ENCODE measurements at places on chromosomes 7 and 10. TPM values are rescaled to one million over a fixed set of nuclear protein-coding genes. Genes with fewer than 3 reads are reported as not detected.

DNA sequence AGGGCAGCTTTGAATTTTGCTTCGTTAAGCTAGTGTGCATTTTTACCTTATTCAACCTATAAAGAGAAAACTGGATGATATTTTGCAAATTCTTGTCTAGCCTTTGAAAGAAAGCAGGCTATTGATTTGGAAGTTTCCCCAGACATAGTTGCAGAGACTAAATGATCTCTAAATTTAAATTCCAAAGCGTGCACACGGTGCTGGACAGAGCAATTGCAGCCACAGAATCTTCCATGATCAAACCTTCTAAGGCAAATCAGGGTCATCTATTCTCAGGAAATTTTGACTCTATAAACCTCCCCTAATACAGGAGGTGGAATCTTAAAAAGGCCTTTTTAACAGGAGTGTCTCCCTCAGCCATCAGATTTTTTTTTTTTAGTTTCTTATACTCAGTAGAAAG lies 159.9 kb downstream of the MDFIC start:
- DNase-seq, result no peak

Gene CUBN
- total RNA-seq, result 5.7 TPM

DNA sequence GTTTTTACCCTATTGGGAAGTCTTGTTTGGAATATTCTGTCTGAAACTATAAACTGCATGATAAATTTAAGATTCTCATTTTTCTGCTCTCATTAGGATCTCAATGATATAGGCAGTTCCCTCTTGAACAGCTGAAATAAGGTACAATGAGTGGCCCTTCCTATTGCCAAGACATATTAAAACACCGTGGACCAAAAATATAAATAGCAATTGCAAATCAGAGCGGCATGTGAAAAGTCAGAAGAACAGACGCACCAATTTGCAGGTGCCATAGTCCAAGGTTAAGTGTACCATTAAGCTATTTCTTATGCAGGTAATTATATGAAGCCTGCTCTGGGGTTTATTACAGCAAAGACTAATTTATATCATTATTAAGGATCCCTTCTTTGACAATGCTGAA lies 920.8 kb upstream of the CELF2 start:
- DNase-seq, result no peak

GRCh38 chr7:106047818-106048705 lies 64.0 kb downstream of the SYPL1 start:
- DNase-seq, result no peak

GRCh38 chr10:119701861-119702260 lies 24.0 kb upstream of the INPP5F start:
- DNase-seq, result no peak

GRCh38 chr7:151756076-151756731 lies 120.7 kb downstream of the PRKAG2 start:
- no peak for DNase-seq

Gene JAZF1
- 8.6 TPM for total RNA-seq

Gene FAM25C
- total RNA-seq, result not detected

DNA sequence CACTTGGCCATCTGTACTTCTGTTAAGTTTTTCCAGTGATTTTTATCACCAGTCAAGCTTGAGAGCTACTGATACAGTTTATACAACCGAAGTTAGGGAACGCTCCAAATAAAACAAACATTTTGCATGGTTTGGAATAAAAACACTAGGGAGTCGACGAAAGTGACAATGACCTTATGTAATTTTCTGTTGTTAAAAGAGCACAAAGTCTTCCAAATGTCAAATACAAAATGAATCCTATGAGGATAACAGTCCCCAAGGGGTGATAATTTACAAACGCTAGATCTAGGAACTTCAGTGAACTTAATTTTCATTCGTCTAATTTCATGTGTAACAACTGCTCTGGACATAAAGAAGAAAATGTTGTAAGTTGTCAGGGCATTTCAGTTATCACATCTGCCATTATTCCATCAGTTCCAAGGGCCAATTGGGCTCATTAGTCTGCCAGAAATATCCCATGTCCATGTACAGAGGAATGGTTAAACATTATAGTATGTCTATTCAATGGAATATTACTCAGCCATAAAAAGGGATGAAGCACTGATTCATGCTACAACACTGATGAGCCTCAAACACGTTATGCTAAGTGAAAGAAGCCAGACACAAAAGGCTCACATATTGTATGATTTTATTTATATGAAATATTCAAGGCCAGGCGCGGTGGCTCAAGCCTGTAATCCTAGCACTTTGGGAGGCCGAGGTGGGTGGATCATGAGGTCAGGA lies 38.0 kb upstream of the CYTH3 start:
- no peak for DNase-seq

Gene ZNF727
- total RNA-seq, result 19.0 TPM

GRCh38 chr7:64795176-64795575 lies 948 bp downstream of the ZNF138 start:
- DNase-seq, result no peak

Gene KCNIP2
- total RNA-seq, result 11.9 TPM

DNA sequence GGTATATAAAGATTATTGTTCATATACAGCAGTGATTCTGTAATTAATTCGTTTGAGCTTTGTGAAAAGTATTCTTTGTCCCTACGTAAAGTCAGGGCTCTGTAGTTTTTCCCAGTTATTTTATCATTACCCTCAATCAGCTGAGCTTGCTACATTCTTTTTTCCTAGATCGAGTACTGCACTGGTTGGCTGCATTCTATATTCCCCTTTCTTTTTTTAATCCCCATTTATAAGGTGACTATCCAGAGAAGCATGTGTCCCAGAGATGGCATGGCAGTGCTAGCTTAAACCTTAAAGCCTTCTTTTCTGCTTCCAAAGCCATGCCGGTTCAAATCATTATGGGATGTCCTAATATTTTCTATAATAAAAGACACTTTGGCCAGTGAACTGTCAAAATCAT lies 230.1 kb upstream of the CELF2 start:
- DNase-seq, result no peak

- no peak for DNase-seq
Measured at GRCh38 chr7:147060070-147060469, 943.5 kb downstream of the CNTNAP2 start.

DNA sequence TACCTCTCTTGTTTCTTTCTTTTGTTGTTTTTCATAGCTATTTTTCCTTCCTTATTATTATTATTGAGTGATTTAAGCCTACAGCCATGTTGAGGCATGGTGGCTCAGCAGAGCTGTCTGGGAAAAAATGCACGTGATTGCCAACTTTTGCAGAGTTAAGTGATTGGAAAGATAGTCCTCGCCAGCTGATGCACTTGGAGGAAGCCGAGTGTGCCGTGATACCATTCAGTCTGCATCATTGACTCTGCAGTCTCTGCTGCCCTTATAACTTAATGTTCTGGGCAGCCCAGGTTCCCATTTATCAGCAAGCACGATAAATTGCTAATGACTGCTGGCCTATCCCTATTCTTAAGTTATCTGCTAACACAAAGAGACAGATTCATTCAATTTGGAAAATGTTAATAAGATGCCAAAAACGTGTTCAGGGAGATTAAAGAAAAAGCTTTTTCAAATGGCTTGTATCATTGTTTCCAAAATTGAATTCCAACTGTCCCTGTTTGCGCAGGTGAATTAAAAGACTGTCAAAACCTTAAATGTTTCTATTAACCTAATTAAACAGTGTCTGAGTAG lies 232.9 kb upstream of the NPY start:
- no peak for DNase-seq

Gene STAM
- total RNA-seq, result 25.2 TPM

GRCh38 chr7:124792002-124792401 lies 26.4 kb upstream of the GPR37 start:
- DNase-seq, result no peak

DNA sequence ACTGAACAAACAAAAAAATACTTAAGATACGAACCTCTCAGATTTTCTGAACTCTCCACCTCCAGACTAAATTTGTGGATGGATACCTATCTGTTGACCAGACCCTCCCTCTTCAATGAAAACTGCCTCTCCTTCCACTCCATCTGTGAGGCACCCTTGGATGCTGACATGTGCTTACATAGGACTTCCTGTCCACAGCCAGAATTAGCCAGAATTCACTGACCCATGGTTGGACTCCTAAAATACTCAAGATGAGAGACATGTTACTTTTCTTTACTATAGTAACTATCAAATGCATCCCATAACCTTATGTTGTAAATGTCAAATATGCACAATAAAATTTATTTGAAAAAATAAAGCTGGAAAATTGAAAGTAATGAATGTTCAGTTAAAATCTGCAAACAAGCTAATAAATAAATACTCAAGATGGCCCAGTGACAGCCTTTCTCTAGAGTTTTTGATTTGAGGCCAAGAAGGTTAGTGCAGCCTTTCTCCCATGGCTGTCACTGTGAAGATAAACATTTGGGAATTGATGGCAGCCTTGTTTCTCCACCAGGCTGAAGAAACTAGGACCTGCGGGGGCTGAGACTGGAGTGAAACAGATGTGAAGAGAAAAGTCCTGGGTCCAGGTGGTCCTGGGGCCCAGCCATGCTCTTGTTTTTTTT lies 287.0 kb downstream of the ZEB1 start:
- no peak for DNase-seq

DNA sequence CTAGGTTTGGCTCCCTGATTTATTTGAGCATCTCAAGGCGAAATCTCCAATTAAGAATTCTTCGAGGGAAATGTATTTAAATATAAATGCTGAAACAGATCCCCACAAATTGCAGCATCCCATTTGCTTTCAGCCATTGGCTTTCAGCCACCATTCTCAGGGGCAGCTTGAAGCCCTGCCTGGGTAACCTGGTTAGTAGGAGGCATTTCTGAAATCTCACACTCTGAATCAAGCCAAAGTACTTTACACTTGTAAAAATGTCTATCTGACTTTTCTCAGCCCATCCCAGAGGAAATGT lies 49.1 kb downstream of the GCC1 start:
- no peak for DNase-seq

DNA sequence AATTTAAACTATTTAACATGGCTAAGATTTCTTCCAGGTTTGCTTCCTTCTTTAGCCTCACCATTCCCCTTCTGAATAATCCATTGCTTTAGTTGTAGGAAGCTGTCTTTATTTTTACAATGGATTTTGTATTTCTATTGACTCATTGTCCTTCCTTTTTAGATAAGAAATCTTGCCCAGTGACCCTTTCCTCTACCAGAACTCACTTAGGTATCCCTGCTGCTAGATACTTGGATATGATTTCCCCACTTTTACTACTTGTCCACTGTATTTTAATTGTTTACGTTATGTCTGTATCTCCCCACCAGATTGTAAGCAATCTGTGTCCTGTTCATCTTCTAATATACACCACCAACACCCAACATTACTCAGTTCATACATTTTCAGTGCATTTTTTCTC lies 47.7 kb upstream of the MDFIC start:
- DNase-seq, result no peak

Gene POU6F2
- under 0.01 TPM for total RNA-seq

DNA sequence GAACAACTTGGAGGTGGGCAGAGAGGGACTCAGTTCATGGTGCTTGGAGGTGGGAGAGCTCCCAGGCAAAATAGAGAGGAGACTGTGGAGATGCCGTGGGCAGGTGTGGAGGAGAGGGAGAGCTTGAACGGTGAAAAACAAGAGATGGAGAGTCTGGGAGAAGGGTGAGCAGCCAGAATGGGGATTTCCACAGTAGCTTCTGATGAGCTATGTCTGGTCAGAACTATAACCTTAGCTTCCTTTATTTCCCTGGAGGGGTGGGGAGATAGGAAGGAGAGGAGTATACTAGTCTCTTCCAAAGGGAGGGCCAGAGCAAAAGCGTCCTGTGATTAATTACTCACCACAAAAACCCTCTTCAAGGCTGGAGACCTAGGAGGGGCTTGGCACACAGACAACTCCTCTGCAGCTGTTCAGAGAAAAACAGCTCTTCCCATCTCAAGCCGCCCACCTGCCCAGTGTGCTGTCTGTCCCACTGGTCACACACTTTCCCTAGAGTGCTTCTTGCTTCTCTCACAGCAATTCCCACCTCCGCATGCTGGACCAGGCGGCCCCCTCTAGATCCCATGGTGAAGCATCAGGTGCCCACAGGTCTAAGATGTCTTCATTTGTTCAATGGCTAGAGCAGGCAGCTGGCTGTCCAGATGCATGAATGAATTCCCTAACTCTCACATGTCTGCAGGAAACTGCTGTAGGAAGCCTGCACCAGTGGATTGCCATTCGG lies 41.9 kb downstream of the TAS2R41 start:
- DNase-seq, result no peak

DNA sequence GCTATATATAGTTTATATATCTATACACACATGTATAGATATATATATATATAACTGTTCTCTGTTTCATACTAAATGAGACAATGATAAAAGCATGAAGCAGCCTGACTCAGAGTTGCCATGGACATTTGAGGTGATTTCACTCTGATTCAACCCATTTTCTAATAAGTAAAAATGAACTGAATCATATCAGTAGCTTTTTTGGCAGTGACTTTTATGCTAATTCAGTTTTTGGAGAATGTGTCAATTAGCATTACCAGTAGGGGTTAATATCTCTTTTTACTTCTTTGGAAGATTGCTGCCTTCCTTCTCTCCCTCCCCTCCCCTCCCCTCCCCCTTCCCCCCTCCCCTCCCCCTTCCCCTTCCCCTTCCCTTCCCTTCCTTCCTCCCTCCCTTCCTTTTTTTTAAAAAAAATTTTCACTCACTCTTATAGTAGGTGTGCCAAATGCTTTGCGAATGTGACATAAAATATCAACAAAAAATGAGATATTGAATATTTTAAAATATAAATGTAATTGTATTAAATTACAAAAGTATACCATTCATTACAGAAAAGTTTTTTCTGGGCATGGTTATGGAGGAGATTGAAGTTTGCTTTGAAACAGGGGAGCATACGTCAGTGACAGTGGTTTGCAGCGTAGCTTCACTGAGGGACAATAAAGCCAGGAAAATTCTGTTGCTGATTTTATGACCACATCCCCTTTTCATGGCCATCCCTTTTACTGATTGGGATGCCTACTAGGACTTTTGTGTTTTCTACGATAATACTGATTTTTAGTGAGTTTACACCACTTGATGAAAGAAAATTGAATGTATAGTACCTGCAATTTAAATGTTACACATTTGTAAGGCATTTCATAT lies 64.0 kb upstream of the KLF6 start:
- DNase-seq, result no peak

- DNase-seq, result no peak
Measured at GRCh38 chr7:118949031-118949430, 724.5 kb downstream of the ANKRD7 start.

DNA sequence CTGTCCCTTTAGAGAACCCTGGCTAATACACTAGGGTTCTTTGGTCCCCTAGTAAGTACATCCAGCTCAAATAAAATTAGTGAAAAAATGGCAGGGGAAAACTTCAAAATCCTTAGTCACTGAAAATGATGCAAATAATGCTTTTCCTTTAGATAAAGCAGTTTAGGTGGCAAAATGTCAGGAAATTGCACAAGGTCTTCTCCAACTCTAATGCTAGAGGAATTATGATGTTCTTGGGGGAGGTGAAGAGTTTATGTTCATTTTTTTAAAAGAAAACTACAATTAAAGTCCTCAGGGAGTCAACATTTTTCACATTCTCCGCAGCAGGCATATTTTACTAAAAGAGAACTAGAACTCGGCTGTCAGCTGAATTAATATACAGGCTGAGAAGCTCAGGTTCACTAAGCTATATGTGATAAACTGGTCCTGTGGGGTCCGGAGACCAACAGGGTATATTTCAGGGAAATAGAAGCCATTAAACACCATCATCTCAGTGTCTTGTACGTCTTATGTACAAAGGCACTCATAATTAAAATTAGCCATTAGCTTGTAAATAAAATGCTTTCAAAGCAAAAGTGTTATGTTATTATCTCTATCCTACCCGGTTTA lies 1164.7 kb upstream of the AUTS2 start:
- DNase-seq, result no peak

All from breast epithelium (tissue), 4 donors.